ENCODE measurements at places on chromosomes 2 and 18. TPM values are rescaled to one million over a fixed set of nuclear protein-coding genes. Genes with fewer than 3 reads are reported as not detected.

MROH2A gene
- total RNA-seq: not detected

DNA sequence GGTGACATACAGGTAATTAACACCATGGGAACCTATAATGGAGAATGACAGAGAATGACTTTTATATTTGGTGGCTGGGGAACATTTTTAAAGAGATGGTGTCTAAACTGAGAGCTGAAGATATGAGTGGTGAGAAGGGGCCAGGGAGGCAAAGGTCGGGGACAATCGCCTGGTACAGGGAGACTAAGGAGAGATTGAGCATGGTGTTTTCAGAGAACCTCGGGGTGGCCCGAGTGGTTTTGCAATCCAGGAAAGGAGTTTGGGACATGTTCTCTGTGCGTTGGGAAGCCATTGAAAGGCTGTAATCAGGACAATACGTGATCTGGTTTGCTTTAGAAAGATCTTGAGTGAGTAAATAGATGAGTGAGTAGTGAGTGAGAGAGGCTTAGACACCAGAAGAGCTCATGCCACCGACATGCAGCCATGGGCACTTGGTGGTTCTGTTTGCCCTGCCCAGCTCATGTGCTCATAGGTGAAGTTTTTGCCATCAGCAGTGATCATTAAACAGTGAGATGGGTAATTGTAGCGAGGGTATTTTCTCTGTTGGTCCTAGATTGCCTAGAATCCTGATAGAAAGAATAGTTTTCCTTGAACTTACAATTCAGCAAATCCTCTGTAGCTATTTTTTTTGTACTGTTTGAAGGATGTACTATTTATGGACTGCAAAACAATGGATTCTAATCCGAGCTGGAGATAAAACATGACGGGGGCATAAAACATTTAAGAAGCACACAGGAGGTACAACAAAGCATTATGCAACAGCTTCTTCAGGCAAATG lies 114.7 kb downstream of the SH3RF3 start:
- DNase-seq: no peak

DNA sequence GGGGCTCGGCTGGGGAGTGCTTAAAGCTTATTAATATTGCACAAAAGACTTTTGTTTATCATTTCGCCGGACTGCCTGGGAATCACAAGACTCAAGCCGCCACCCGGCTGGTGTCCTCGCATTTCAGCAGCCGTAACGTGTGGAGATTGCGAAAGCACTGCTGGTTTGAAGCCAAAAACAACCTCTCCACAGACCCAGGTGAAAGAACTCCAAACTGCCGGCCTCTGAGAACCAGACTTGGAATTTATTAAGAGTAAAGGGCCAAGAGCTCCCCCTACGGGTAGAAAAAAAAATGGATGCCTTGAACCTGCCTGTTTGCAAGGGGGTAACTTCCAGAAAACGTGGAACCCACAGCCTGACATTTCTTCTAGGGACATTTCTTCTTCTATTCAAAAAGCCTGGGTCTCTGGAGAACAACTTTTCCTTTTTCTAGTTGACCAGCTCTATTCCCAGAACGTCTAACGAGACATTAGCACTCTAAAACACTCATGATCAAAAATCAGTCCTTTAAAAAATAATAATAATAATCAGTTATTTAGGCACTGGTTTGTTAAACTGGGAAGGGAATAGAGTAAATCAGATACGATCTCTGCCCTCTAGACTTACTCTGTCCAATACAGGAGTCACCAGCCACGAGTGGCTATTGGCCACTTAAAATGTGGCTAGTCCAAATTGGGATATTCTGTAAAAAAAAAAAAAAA lies 216.3 kb downstream of the C1D start:
- peak; percentile 8 for DNase-seq

- DNase-seq: no peak
These were observed 1.8 kb downstream of the LPIN1 start for GRCh38 chr2:11748018-11748860.

DNA sequence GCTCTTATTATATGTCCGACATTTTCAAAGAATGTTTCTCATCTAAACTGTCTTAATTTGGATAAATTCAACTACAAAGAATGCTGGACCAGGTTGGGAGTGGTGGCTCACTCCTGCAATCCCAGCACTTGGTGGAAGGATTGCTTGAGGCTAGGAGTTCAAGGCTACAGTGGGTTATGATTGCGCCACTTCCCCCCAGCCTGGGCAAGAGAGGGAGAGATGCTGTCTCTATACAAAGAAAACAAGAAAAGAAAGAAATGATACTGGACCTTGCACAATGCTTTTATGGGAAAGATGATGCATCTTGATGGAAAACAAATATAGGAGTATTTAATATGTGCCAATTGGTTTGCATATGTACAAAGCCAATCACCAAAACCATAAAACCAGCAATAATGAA lies 296.7 kb downstream of the LPIN1 start:
- no peak for DNase-seq

DNA sequence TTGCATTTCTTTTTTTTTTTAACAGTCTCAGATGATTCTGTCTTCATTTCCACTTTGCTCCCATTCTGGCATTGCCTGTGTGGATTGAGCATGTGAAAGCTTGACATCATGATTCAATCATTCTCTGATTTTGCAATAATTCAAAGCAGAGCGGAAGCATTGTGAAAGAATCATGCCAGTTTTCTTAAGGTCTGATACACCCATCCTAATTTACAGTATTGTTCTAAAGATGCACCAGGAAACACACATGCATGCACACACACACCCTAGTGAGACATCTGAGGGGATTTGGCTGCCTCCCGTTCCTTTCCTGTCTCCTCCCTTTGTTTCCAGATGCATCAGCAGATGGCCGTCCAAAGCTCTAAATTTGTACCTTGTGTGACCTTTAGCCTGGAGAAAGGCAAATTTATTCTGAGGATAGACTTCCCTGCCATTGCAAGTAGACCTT lies 97.3 kb downstream of the FMNL2 start:
- DNase-seq: no peak

All from activated T-helper 2 cell treated with anti-CD3 and anti-CD28 coated beads, Interferon-gamma antibody, Interleukin-2, Interleukin-4, amounts not matched to agents 10 μg/mL and 5 μg/mL and 100 μg/mL, durations not matched to agents 14 hours and 24 hours and 36 hours (primary cell).